Activated T-cell treated with anti-CD3 and anti-CD28 coated beads, Interleukin-2, amount 50 U/mL, for 24 hours (primary cell): ENCODE measurements at places on chromosomes 7 and 10.

GRCh38 chr7:139829025-139829774 is at the start of gene TBXAS1:
Gene TBXAS1, plus strand, starts transcription at chr7:139829264. Its CDS starts 127 bp downstream, at chr7:139829391.
- DNase-seq = peak; percentile 37

DNA sequence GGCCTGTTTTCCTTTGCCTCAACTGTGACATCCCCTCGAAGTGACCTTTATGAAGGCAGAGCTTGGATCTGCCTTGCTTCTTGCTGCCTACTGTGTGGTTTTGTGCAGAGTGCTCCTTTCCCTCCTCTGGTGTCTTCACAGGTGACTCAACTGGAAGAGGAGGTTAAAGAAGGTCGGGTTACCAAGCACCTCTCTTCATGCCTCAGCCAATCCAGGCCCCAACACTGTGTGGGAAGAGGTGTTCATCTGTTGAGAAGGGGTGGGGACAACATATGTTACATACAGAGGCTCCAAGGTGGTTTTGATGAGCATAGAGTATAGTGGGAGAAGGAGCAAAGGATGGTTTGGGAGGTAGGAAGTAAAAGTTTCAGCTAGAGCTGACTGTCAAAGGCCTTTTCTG is 155.7 kb downstream of the AUTS2 start:
- no peak for DNase-seq

- DNase-seq = no peak
Measured at GRCh38 chr10:30565449-30565848, 64.1 kb downstream of the LYZL2 start.

GRCh38 chr10:103552856-103553742 is 59.6 kb downstream of the NEURL1 start:
- DNase-seq = peak; percentile 21

GRCh38 chr10:30488316-30488715 is 54.3 kb downstream of the MAP3K8 start:
- DNase-seq = no peak

- DNase-seq = no peak
Measured at GRCh38 chr7:127828843-127829500, 177.0 kb downstream of the SND1 start.

DNA sequence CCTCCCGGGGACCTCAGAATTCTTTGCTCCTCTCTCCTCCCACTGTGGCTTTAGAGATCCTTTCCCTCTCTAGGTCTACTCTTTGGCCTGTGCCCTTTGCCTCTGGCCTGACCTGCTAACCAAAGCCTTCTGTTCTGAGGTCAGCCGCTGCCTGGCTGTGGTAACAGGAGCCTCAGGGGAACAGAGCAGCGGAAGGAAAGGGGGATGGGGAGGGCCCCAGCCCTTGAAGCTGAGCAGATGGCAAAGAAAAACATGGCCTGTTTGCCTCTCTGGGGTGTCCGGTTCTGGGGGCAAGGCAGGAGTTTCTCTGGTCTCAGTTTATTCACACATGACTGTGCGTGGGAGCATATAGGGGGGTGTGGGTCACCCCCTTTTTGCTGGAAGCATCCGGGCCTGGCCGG is 28.2 kb downstream of the COL26A1 start:
- DNase-seq = peak; percentile 48

- DNase-seq = no peak
Measured at GRCh38 chr7:155745737-155746136, 66.5 kb downstream of the SHH start.

DNA sequence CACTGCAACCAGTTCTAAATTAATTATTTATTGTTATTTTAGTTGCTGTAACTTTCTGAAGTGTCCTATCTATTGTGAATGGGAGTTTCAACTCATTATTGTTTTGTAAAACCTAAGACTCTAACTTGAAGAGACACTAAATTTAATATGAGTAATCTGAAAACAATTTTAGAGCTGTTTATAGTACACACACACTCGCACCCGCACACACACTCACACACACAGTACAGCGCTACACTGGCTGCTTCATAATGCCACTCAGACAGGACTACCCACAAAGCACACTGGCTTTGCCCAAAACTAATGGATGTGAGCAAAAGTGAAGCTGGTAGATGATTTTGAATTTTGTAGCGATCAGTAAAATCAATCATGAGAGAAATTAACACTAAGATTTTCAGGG is 238.9 kb upstream of the ETV1 start:
- no peak for DNase-seq

DNA sequence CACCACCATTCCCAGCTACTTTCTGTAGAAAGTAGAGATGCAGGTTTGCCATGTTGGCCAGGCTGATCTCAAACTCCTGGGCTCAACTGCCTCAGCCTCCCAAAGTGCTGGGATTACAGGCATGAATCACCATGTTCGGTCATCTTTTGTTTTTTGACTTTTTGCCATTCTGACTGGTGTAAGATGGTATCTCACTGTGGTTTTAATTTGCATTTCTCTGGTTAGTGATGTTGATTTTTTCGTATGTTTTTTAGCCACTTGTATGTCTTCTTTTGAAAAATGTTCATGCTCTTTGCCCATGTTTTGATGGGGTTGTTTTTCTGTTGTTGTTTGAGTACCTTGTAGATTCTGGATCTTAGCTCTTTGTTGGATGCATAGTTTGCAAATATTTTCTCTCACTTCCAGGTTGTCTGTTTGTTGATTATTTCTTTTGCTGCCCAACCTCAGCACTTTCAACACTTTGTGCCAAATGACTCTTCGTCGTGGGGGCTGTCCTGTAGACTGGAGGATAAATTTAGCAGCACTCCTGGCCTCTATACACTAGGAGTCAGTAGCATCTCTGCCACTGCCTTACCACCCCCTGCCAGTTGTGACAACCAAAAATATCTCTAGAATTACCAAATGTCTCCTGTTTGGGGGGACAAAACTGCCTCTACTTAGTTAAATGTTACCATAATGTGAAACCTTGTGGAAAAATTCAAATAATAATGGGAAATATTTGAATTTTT is 6.5 kb upstream of the CPED1 start:
- no peak for DNase-seq

DNA sequence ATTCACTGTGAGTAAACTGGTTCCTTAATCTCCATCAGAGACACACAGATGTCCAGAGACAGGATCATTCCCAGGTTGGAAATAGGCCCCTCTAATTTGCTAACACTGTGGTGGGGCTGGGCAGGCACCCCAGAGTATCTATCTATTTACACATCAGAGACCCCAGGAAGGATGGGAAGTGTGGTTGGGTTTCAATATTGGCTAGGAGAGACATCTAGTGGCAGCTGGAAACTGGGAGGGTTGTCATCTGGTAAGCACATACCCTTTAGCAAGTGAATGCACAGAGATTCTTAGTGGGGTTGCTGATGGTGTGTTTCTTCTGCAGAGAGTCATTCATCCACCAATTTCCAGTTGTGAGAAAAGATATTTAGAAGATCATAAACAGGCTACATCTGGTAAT is 36.0 kb upstream of the NRG3 start:
- no peak for DNase-seq

GRCh38 chr7:147497246-147497645 is 1093.3 kb upstream of the C7orf33 start:
- DNase-seq = no peak

GRCh38 chr10:7818295-7819120 is at the start of gene TAF3:
Gene TAF3, plus strand, starts transcription at chr10:7818505. Its CDS starts 205 bp downstream, at chr10:7818710.
- peak; percentile 96 for DNase-seq

DNA sequence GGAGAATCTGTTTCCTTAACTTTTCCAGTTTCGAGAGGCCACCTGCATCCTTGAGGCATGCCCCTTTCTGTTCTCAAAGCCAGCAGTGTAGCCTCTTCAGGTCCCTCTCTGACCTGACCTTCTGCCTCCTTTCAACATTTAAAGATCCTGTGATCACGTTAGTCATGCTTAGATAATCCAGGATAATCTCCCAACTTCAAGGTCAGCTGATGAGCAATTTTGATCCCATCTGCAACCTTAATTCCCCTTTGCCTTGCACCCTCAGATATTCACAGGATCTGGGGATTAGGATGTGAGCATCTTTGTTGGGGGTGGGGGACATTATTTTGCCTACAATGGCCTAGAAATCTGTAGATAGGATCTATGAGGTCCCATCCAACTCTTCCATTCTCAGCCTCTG is 8.0 kb downstream of the HKDC1 start:
- no peak for DNase-seq

GRCh38 chr7:70241536-70242175 is 643.4 kb downstream of the AUTS2 start:
- no peak for DNase-seq

- no peak for DNase-seq
Measured at GRCh38 chr7:25087855-25088254, 37.2 kb downstream of the CYCS start.

- no peak for DNase-seq
Measured at GRCh38 chr10:75487087-75487754, 55.8 kb downstream of the LRMDA start.

DNA sequence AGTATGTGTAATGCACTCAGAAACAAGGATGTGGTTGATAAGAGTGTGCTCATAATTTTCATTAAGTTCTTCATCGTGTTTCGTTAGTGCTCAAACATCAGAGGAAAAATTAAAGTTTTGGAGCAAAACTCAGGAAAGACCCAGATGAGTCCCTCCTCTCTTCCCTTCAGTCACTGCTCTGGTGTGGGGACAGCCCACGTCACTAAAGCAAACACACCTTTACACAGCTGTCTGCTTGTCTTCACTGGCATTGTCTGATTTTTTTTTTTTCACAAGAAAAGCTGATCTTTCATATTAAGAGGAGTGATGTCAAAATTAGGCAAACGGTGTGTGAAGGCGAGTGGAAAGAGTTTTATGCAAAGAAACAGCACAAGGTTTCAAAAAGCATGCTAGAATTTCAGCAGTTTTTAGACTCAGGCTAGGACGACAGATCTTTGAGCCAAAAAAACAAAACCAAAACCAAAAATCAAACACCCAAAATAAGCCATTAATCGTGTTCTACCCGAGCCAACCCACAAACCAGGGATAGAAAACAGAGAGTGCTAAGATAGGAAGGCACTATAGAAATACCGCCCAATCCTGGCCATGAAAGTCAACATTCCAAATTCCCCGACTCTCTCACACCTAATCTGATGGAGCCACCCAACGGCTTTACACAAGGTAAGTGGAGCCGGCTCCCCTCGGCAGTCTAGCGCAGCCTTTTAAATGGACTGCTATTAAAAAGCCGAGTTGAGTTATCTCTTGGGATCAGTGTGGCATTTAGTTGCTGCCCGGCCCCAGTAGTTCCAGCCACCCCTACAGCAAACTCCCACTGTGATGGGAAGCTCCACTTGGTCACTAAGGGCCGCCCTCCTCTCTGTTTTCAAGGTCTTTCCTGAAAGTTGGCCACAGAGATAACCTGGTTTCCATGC is 27.9 kb upstream of the GATA3 start:
- DNase-seq = no peak

DNA sequence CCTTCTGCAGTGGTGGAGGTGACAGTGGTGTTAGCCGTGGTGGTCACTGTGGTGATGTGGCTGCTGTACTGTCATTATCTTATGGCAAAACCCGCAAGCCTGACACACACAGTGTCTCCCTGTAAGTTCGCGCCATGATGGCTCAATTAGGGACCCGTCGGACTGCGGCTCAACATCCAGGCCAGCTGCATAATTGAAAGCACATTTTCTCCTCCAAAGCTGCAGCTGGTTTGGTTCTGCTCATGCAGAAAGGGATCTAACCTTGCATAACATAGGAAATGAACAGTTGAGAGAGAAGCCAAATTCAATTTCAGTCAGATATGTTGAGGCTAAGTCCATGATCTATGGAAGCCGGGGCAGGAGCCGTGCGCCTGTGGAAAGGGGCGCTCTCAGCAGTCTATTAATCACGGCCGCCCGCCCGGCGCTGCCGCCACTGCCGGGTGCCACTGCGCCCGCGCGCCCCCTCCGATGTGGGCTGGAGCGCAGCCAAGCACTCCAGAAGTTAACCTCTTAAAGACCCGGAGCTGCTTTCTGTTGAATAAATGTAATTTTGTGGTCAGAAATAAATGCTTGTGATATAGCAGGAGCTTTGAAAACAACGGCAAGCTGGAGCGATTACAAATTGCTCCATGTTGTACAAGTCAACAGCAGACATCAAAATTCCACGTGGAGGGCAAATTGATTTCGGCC is 227.7 kb downstream of the CUX1 start:
- no peak for DNase-seq

DNA sequence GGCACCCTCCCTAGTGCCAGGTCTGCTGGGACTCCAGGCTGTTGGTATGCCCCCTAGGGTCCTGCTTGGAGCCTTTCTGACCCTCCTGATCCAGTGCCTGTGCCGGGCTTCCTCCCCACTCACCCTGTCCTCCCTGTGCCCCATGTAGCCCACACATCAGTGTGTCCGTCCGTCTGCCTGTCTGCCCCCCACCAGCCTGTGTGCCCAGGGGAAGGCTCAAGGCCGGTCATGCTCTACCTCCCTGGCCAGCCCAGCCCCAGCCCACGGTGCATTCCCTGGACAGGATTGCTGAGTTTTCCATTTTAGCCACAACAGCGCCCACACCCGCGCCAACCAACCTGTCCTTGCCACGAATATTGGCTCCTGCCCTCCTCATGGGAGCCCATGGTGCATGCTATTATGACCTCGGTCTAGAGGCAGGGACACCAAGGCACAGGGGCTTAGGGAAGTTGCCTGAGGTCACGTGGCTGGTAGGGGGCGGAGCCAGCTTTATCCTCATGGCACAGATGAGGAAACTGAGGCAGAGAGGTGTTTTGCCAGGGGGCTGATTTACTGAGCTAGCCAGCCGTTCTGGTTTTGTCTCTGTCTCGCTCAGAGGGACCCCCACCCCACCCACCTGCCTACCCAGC is 136.0 kb downstream of the FAM53B start:
- DNase-seq = no peak

GRCh38 chr10:373526-374309 is 238.5 kb downstream of the ZMYND11 start:
- DNase-seq = no peak

- DNase-seq = no peak
Measured at GRCh38 chr10:60276232-60276631, 113.4 kb downstream of the ANK3 start.

DNA sequence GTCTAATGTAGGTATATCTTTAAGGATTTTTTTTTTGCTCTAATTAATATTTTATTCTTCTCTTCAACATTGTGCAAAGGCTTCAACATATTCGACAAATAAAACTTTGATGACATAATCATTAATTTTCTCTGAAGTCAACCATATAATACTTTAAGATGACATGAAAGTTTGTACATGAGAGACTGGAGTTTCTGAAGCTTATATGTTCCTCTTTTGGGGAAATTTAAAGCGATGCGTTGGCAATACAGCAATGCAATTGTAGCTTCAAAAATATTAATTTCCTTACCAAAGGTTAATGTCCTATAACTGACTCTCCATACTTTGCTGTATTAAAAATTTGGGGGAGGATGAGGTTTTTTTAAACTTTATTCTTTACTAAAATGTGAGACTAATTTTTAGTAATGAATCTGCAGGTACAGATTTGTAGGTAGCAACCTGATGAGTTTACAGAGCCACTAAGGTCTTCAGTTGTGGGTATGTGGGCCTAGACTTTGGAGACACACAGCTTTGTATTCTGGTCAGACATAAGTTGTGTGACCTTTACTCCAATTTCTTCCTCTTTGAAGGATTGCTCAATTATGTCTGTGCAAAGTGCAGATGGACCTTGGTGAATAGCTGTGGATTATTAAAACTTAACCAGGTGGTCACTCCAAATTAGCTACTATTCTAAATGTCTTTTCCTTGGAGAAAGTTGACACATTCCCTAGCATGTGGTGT is 18.0 kb upstream of the LIPA start:
- DNase-seq = no peak
